ENCODE measurements at places on chromosomes 12 and 14.

DNA sequence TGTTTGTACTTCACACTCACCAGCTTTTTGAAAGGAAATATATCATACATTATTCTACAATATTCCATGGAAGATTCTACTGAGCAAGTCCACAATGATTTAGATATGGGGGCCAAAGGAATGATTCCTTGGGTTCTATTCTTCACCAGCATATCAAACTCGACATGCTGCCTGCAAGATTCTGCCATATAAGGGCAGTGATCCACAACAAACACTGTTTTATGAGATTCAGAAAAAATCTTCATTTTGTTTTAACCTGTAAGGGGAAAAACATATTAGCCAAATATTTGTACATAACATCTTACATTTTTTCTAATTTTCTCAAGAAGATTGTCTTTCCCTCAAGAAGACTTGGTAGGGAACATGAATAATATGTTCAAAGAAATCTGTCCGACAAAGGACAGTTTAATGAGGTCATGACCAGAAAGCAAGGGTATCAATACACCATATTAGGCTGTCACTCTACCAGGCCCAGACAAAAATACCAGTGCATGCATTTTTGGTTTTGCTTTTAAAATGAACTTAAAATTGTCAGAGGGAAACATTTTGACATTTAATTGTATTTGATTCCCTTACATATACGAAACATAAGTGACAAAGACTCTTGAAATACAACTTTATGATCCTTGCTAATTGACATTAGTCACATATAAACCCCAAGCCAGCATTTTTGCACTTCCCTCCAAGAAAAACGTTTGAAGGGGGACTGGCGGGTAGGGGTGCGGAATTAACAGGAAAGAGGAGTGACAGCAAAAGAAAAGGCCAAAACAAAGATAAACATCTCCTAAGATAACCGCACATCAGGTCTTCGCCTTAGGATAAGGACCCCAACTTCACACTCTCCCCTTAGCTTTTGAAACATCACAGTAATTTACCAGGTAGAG lies 980 bp downstream of the INTS13 start:
- no peak for DNase-seq

- no peak for DNase-seq
These were observed 40.4 kb upstream of the GZMB start for GRCh38 chr14:24674204-24674970.

GRCh38 chr14:21384494-21384851 lies 654 bp upstream of the SUPT16H start:
- DNase-seq, result no peak

DNA sequence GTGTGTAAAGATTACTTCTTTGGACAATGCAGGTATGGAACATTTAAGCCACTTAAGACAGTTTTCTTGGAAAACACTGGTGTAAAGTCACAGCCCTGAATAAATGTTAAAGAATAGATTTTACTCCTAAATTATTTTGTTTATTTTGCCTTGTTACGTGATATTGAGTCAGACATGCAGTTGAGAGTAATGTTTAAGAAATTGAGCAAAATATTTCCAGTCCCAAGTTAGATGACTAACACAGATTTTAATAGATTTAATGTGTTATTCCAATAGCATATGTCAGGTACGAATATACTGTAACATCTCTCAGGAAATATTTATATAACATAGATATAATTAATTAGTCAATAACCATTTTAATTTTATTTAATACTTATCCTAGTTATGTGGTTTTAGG lies 1361.7 kb downstream of the FSCB start:
- no peak for DNase-seq

GRCh38 chr12:110338754-110339153 lies 57.7 kb downstream of the ATP2A2 start:
- no peak for DNase-seq

GRCh38 chr12:43104494-43104893 lies 447.5 kb downstream of the ADAMTS20 start:
- DNase-seq, result no peak

DNA sequence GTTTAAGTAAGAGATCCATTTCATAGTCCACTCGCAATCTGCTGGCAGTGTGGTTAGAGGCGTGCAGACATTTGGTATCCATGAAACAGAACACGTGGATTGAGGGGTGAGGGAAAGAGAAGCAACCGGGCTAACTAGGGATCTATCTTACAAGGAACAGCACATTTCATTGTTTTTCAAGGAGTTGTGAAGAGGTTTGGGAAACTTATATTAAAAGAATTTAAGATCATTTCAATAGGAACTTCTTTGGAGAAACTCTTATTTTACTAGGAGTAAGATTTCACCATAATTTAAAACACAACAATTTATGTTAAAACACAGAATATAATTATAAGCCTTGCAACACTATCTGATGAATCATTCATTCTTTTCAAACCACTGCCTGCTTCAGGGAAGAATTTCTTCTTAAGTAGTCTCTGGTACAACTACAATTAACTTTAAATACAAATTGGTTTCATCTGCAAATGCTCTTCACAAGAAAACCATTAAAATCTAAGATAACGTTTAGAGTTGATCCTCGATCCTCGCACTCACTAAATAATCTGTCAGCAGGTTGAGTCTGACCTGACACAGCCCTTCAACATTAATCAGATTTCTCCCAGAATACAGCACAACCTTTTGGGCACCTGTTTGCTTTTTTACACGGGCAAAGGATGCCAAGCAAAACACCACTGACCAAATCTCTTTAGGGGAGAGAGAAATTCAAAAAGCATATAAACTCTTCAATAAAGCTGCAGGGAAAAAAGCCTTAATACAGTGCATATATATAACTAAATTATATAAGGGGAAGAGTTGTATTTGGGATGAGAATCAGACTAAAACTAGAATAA lies 27.3 kb downstream of the PPTC7 start:
- no peak for DNase-seq

DNA sequence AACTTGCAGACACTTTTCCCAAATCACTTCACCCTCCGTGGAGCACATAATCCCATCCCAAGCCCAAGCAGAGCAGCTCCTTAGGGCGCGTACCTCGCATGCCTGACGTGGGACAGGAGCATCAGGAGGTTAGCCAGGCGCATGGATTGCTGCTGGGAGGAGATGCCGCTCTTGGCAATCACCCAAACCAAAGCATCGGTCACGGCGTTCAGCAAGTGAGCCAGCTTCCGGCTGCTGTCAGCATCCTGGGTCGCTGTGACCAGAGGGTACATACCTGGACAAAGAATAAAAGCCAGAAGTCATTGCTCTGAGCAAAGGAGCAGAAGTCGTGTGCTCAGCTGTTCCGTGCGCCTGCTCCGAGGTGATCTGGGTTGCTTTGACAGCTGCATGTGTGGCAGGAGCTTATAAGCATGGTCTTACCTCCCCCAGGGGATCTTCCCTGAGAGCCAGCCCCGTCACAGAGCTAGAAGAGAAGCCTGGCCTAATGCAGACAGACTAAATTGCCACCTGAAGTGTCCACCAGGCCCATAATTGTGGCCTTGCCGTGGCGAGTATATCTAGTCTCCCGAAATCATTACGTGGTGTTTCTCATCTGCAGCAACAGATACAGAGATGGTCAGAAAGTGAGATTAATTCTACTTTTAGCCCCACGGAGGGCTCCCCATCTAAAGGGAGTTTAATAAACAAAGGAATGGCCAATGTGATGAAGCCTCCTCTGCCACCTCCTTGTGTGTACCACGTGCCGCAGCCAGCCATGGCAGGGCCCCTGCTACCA lies 59.1 kb downstream of the ESR2 start:
- DNase-seq, result no peak

GRCh38 chr12:97022536-97023230 lies 115.6 kb downstream of the NEDD1 start:
- no peak for DNase-seq
